ENCODE measurements at places on chromosomes 7 and 10. TPM values are rescaled to one million over a fixed set of nuclear protein-coding genes. Genes with fewer than 3 reads are reported as not detected.

Gene AKR1D1
- under 0.01 TPM for total RNA-seq

DNA sequence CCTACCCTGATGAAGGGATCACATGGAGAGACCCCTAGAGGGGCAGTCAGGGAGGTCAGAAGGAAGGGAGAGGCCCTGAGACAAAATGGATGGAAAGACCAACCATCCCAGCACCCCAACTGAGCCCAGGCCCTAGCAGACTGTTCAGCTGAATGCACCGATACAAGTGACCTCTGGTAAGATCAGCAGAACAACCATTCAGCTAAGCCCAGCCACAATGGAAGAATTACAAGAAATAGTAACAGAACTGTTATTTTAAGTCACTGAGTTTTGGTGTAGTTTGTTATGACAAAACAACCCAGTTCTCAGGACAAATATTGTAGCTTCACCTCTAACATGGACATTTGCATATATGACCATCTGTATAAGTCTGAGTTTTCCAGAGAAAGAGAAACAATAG, 210.4 kb upstream of the SVIL start:
- no peak for DNase-seq

- peak; percentile 99 for DNase-seq
Measured at GRCh38 chr10:3806603-3807002, 21.6 kb upstream of the KLF6 start.

Gene KEL
- total RNA-seq = not detected

DNA sequence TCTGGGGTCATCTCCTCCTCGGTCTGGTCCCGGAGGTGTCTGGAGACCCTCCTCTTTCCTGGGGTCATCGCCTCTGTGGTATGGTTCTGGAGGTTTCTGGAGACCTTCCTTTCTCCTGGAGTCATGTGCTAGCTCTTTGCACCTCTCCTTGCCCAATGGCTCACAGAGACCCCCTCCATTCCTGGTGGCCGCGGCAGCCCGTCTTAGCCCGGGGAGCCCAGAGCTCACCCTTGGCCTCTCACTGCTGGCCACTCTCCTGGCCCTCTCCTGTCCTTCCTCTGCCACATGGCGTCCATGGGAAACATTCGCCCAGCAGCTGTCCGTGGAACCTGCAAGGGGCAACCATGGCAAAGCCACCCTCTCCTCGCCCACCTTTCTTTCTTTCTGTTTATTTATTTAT, 20.2 kb upstream of the FOXL3 start:
- no peak for DNase-seq

DNA sequence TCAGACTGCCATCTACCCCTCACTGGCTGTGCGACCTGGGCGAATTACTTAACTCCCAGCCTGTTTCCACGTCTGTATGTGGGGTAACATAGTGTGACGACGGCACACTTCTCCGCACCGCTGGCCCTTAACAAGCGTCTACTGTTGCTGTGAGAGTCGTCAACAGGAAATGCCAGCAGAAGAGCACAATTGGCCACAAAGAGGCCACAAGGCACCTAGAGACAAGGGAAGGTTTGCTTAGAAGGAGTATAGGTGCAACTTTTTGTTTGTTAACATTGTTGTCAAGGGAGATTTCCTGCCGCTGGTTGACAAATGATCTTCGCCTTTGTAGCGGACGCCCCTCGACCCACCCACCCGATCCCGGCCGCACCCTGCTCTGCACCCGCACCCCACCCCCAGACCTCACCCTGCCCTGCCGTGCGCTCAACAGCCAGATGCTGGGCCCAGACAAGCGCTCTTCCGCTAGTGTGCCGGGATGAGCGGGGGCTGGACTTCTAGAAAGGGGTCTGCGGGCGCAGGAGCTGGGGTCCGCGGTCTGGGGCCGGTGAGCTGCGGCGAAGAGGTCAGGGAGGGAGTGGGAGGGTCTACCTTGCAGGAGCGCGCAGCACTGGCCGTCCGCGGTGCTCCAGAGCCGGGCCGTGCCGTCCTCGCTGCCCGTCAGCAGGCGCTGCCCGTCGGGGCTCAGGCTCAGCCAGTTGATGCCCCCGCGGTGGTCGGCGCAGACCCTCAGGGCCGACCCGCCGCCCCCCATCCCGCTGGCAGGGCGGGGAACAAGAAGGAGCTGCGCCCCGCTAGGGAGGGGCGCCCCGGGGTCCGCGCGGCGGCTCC, 785 bp downstream of the WDR86 start:
- peak; percentile 20 for DNase-seq

DNA sequence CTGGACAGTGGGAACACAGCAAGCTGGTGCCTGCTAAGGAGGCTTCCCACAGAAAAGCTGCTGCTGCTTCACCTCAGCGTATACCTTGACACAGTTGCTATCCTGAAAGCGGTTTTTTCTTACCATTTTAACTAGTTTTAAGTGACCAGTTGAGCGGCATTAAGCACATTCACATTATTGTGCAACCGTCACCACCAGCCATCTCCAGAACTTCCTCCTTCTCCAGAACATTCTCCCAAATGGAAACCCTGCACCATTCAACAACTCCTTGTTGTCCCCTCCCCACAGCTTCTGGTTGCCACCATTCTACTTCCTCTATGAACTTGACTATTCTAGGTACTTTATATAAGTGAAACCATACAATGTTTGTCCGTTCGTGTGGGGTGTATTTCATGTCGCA, 169.9 kb downstream of the SNX10 start:
- DNase-seq = no peak

Gene MYH16
- total RNA-seq = 0.53 TPM

Gene PAPOLB
- under 0.01 TPM for total RNA-seq

Gene VSTM2A
- not detected for total RNA-seq

GRCh38 chr7:47183862-47184590, 397.9 kb downstream of the TNS3 start:
- DNase-seq = no peak

GRCh38 chr7:140873434-140873833, 51.3 kb downstream of the BRAF start:
- DNase-seq = no peak

- DNase-seq = no peak
Measured at GRCh38 chr7:93202594-93203250, 23.5 kb downstream of the HEPACAM2 start.

Gene GNGT1
- not detected for total RNA-seq

Gene EPO
- not detected for total RNA-seq

DNA sequence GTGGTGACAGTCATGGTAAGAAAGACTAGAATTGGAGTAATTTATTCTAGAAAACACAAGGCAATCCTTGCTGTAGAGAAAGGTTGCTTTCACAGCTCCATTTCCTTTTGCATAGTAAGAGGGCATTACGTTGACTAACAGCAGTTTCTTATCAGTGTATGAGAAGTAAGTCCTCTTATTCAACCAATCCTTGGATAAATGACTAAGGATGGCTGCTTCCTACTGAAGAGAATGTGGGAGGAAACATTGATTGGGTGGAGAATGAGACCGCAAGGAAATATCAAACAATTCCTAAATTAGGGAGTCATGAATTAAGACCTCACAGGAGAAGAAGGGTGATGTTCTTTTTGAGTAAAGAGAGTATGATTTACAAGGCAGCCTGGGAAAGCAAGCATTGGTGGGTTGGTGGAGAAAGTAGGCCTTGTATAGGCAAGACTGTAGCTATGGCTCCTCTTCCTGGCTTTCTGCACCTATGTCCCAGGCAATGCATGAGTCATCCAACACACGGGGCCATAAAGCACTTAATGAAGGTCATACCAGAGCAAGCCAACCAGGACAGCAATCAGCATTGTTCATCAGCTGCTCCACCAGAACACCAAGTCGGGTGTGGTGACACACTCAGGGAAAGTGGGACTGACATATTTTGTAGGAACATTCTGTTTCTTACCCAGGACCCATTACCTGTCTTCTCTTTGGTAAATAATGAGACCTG, 5.6 kb downstream of the MGAM start:
- DNase-seq = peak; percentile 78

Gene SDHAF3
- 9.5 TPM for total RNA-seq

GRCh38 chr7:28361551-28361950, 50.8 kb upstream of the CREB5 start:
- no peak for DNase-seq

DNA sequence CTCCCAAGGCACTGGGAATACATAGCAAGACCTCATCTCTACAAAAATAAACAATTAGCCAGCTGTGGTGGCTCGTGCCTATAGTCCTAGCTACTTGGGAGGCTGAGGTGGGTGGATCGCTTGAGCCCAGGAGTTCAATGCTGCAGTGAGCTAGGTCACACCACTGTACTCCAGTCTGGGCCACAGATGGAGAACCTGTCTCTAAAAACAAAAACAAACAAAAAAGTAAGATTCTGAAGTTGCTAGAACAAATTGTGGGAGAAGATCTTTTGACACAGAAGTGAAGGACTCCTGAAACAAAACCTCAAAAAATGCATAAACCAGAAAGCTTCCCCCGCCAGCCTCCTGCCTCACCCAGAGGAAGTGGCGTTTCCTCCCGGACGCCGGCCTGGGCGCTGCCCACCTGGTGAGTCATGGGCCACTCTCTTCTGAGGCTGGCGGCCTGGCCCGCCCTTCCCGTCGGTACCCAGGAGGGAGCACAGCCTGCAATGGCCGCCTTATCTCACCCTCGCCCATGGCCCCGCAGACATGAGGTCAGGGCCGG, 25.4 kb upstream of the ELN start:
- DNase-seq = peak; percentile 61

- DNase-seq = no peak
Measured at GRCh38 chr10:128793726-128794655, 667.8 kb upstream of the MKI67 start.
